Aorta (tissue), 5 donors: ENCODE measurements at places on chromosomes 4 and X. TPM values are rescaled to one million over a fixed set of nuclear protein-coding genes. Genes with fewer than 3 reads are reported as not detected.

Gene FAM200B
- total RNA-seq = 35.6 TPM

Gene PSAPL1
- total RNA-seq = not detected

Gene XAGE2
- not detected for total RNA-seq

GRCh38 chr4:179539641-179540040, 2097.4 kb upstream of the AGA start:
- no peaks in the 10 kb centered on the region for H3K36me3 ChIP-seq
- DNase-seq = no peak
- no peaks in the 10 kb centered on the region for H3K27me3 ChIP-seq
- H3K27ac ChIP-seq = no peak overlapping the region
- H3K4me3 ChIP-seq = no peak overlapping the region

DNA sequence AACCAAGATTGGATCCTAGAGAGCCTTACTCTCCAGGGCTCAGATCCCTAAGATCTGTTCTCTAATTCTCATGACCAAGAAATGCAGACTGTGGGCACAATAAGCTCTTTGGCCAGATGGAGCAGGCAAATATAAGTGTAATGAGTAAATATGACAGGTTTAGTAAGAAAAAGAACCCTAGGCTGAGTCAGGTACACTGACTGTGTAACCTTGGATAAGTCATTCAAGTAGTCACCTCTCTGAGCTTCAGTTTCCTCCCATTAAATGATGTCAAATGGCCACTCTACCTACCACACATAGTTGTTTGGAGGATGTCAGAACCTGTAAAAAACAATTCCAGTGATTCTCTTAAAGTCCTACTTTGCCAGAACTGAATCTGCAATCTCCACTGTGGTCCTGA, 8.3 kb upstream of the EDA start:
- H3K4me3 ChIP-seq = no peak overlapping the region
- no peaks in the 10 kb centered on the region for H3K27me3 ChIP-seq
- no peak for DNase-seq
- no peak overlapping the region for H3K27ac ChIP-seq

GRCh38 chr4:7172508-7172907, 19.8 kb upstream of the SORCS2 start:
- H3K27me3 ChIP-seq = no peaks in the 10 kb centered on the region
- DNase-seq = no peak
- no peak overlapping the region for H3K27ac ChIP-seq
- no peaks in the 10 kb centered on the region for H3K4me1 ChIP-seq
- H3K4me3 ChIP-seq = no peak overlapping the region

- no peak for DNase-seq
- no peak overlapping the region for H3K27ac ChIP-seq
- no peaks in the 10 kb centered on the region for H3K36me3 ChIP-seq
- no peaks in the 10 kb centered on the region for H3K27me3 ChIP-seq
- no peak overlapping the region for H3K4me3 ChIP-seq
Observed at GRCh38 chr4:169245061-169245460, 25.7 kb downstream of the SH3RF1 start.

- H3K4me1 ChIP-seq = no peaks in the 10 kb centered on the region
- H3K27me3 ChIP-seq = no peaks in the 10 kb centered on the region
- no peaks in the 10 kb centered on the region for H3K36me3 ChIP-seq
Observed at GRCh38 chr4:184472614-184473498, 1.5 kb downstream of the IRF2 start.

DNA sequence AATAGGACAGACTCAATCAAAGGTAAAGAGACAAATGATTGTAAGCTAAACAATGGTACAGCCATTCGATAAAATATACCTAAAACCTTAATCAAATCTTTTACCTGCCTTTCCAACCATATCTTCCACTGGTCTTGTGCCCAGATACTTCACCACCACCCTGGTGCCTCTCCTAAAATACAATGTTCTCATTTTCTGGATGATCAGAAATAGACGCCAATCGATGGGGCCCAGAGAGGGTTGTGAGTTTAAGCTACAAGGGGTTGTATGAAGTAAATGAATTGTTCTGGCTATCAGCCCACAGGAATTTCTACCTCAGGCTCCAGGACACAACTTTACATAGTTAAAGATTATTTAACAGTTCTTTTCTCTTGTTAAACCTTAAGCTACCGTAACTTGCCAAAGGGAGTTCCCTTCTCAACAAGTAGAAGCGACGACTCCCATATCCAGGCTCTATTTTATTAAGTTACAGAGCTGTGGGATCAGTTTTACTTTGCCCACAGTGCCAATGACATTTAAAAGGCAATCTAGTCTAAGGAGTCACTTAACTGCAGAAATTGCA, 99.1 kb downstream of the CHRNA9 start:
- no peaks in the 10 kb centered on the region for H3K36me3 ChIP-seq
- H3K4me1 ChIP-seq = no peaks in the 10 kb centered on the region
- no peak overlapping the region for H3K4me3 ChIP-seq
- no peak for DNase-seq
- H3K27ac ChIP-seq = no peak overlapping the region

DNA sequence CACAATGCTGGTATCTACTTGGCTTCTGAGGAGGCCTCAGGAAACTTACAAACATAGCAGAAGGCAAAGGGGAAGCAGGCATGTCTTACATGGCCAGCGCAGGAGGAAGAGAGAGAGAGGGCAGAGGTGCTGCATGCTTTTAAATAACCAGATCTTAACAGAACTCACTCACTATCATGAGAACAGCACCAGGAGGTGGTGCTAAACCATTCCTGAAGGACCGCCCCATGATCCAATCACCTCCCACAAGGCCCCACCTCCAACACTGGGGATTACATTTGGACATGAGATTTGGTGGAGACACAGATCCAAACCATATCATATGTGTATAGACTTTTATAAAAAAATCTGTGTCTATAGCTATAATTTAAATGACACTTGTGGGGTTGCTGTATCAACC, 48.6 kb upstream of the ERVMER34-1 start:
- H3K27ac ChIP-seq = no peak overlapping the region
- no peaks in the 10 kb centered on the region for H3K36me3 ChIP-seq
- H3K4me1 ChIP-seq = no peaks in the 10 kb centered on the region

DNA sequence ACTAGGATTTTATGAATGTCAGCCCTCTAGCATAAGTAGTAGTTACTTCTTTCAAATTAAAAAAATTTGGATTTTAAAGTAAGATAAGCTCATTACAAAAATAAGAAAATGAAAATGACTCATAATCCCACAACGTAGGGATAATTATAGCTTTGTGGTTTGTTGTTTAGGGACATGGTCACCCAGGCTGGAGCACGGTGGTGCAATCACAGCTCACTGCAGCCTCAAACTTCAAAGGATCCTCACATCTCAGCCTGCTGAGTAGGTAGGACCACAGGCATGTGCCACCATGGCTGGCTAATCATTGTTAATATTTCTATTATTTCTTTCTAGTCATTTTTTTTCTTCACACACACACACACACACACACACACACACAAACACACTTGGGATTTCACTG, 57.6 kb downstream of the PLAC1 start:
- H3K27me3 ChIP-seq = no peaks in the 10 kb centered on the region
- no peaks in the 10 kb centered on the region for H3K36me3 ChIP-seq
- H3K27ac ChIP-seq = no peak overlapping the region
- DNase-seq = no peak
- no peak overlapping the region for H3K4me3 ChIP-seq
- H3K4me1 ChIP-seq = no peaks in the 10 kb centered on the region

DNA sequence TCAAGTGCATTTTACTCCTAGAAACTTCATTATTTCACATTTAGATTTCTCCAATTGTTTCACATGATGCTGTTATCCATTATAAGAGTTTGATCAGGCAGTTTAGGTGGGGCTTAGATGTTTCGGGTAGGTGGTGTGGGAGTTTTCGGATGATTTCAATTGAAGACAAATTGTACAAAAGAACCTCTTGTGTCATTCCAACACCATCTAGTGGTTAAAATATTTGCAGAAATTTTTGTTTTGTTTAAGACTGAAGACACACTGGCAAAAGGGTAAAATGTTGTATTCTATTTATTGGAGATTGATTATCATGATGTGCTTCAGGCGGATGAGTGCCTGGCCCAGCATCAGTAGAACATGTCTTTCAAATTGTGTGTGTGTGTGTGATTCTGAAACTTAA, 212.7 kb downstream of the SH3BGRL start:
- no peak overlapping the region for H3K4me3 ChIP-seq
- H3K27ac ChIP-seq = no peak overlapping the region
- no peak for DNase-seq
- no peaks in the 10 kb centered on the region for H3K4me1 ChIP-seq

GRCh38 chrX:13664020-13664419, 11.1 kb downstream of the TCEANC start:
- no peak overlapping the region for H3K4me3 ChIP-seq
- no peaks in the 10 kb centered on the region for H3K4me1 ChIP-seq
- no peaks in the 10 kb centered on the region for H3K27me3 ChIP-seq
- DNase-seq = no peak
- H3K36me3 ChIP-seq = no peaks in the 10 kb centered on the region
- peak overlapping the region; percentile 40 for H3K27ac ChIP-seq

DNA sequence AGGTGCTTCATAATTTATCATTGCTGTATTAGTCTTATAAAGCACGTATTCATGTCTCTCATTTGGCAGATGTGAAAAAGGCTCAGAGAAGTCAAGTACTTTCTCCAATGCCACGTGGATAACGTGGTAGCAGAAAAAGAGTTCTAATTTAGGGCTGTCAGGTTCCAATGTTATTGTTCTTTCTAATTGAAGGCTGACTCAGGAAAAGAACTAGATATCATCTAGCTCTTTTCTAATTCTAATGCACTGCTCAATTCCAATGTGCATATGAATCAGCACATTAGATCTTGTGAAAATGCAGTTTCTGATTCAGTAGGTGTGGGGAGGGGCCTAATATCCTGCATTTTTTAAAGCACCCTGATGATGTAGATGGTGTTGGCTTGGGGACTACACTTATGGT, 22.8 kb downstream of the AGA start:
- H3K27ac ChIP-seq = no peak overlapping the region
- H3K4me3 ChIP-seq = no peak overlapping the region
- H3K36me3 ChIP-seq = no peaks in the 10 kb centered on the region
- no peaks in the 10 kb centered on the region for H3K27me3 ChIP-seq
- DNase-seq = no peak

DNA sequence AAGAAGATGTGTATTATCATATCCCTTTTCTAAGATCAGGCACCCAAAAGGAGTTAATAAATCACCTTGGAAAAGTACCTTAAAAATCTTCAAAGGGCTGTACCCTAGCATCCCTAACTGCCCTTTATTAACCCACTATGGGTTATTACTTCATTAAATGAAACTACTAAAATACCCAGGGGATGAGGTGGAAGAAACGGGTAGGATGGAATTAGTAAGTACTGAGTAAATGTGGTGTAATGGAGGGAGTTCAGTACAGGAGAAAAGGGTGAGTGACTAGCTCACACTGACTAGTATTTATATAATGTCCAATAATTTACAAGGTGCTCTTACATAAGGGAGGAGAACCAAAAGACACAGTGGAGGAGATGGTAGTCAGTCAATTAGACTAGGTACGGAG, 51.0 kb upstream of the RASGEF1B start:
- no peaks in the 10 kb centered on the region for H3K4me1 ChIP-seq
- no peak overlapping the region for H3K4me3 ChIP-seq
- no peak for DNase-seq
- H3K27ac ChIP-seq = no peak overlapping the region

- H3K4me1 ChIP-seq = no peaks in the 10 kb centered on the region
- peak; percentile 36 for DNase-seq
- H3K27me3 ChIP-seq = no peaks in the 10 kb centered on the region
- H3K4me3 ChIP-seq = no peak overlapping the region
- no peak overlapping the region for H3K27ac ChIP-seq
- H3K36me3 ChIP-seq = no peaks in the 10 kb centered on the region
Observed at GRCh38 chr4:8331575-8331955, 62.0 kb downstream of the HTRA3 start.

GRCh38 chrX:29136904-29137303, 549.7 kb downstream of the IL1RAPL1 start:
- no peak overlapping the region for H3K4me3 ChIP-seq
- no peak for DNase-seq
- no peaks in the 10 kb centered on the region for H3K4me1 ChIP-seq
- H3K36me3 ChIP-seq = no peaks in the 10 kb centered on the region
- H3K27ac ChIP-seq = no peak overlapping the region
